ENCODE measurements at places on chromosomes 11 and 22.

DNA sequence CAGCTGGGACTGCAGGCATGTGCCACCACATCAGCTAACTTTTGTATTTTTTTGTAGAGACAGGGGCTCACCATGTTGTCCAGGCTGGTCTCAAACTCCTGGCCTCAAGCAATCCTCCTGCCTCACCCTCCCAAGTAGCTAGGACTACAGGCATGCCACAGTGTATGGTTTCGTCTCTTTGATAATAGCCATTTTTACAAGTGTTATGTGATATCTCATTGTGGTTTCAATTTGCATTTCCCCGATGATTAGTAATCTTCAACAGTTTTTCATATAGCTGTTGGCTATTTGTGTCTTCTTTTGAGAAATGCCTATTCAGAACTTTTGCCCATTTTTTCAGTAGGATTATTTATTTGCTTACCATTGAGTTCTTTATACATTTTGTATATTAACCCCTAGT lies 9.0 kb upstream of the MTMR3 start:
- no peak for DNase-seq

- DNase-seq = no peak
Observed at GRCh38 chr11:32427616-32427934, 7.8 kb downstream of the WT1 start.

GRCh38 chr11:120107692-120108091 lies 30.2 kb downstream of the TRIM29 start:
- no peak for DNase-seq

GRCh38 chr11:46457659-46458424 lies 66.3 kb upstream of the CHRM4 start:
- DNase-seq = no peak

GRCh38 chr11:2739531-2740274 lies 39.9 kb upstream of the KCNQ1OT1 start:
- DNase-seq = no peak

GRCh38 chr22:32164075-32164860 lies 5.2 kb upstream of the C22orf42 start:
- DNase-seq = no peak

DNA sequence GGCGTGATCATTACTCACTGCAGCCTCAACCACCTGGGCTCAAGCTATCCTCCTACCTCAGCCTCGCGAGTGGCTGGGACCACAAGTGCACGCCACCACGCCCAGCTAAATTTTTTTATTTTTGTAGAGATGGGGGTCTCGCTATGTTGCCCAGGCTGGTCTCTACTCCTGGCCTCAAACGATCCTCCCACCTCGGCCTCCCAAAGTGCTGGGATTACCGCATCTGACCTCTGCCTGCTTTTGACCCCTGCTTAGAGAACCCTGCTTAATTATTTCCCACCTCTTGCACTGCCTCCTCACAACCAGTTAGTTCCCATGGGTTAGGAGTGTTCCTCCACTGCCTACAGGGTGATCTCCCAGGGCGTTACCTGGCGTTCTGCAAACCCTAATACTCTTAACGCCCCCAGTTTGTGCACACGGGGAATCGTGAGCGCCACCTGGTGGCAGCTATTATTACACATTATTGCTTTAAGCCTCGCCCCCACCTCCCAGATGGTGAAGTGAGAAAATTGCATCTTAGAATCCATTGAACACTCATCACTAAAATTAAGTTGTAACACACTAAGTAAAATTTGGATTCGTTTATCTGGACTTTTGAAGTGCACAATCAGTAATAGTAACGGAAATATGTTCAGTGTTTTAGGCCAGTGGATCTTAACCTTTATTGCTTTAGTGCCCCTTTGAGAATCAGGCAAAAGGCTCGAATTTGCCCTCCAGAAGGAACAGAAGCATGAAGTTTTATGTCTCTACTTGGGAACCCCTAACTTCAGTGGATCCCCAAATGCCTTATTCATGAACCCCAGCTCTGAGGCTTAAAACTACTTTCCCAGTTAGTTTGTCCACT lies 61.4 kb upstream of the ASPHD2 start:
- peak; percentile 21 for DNase-seq

- DNase-seq = no peak
Observed at GRCh38 chr11:131944736-131945135, 574.3 kb downstream of the NTM start.

DNA sequence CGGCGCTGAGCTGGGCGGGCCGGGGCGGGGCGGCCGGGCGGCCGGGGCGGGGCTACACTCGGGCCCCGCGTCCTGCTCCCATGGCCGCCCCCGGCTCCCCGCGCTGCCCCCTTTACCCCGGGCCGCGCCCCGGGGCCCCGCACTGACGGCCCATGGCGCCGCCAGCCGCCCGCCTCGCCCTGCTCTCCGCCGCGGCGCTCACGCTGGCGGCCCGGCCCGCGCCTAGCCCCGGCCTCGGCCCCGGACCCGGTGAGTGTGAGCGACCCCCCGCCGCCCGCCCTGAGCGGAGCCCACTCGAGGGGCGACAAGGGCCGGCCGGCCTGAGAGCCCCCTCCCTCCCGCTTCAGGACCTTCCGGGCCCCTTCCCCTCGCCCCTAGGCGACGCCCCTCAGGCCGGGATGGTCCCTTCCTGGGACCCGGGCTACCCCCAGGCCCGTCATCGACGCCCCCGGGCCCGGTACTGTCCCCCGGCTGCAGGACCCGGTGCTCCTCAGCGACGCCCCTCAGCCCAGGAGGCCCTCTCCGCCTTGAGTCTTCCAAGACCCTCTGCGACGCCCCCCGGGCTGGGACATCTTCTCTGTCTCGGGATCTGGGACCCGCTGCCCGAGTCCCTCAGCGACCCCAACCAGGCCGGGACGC lies at the start of gene KREMEN1:
Gene KREMEN1 (plus strand): TSS at position 57 of the 639 bp plus-strand sequence. CDS start 96 bp downstream, at position 153.
- DNase-seq = no peak

DNA sequence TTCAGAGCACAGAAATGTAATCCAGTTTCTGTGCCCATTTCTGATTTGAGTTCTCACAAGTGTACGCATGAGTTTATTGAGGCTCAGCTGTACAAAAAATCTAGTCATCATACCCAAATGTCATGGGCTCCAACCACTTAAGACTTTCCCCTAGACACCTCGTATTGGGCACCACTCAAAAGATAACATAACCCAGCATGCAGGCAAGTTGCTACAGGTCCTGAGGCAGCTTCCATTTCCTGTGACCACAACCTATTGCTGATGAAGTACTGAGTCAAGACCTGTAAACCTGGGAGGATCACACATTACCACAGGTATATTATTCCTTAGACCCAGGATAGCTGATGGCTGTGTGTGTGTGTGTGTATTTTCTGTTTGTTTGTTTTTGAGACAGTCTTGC lies 95.2 kb downstream of the MRTFA start:
- no peak for DNase-seq

DNA sequence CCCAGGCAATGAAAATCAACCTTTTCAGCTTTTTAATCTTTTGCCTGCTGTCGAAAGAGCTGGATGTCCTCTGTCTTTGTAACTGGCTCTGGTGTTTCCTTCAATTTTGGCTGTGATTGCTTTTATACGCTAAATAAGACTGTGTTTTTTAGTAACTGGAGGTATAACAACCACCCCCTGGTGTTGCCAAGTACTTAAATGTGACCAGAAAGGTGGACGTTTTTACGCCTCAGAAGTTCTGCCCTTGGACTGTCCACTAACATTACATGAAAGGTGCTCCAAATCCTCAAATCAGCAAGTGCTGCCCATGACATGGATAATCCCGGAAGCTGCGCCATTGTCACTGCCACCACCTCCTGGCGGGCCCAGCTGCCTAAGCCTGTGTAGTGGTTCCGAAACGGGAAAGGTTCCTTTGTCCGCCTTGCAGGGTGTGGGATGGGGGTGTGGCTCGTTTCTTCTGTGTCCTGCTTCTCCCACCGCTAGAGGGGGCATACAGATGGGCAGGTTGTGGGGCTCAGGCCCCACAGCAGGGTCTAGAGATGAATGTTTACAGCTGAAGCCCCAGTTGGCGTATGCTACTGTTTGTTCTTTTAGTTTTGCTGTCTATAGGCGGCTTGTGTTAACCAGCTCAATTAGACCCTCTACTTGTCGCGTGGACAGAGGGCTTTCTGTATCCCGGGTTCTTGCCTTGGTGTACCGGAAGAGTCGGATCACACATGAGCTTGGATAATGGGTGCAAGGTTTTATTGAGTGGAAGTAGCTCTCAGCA lies 82.2 kb upstream of the SEPTIN5 start:
- DNase-seq = no peak

- no peak for DNase-seq
Observed at GRCh38 chr11:47391711-47392432, 13.5 kb upstream of the SPI1 start.

- no peak for DNase-seq
Observed at GRCh38 chr11:29816359-29816758, 200.5 kb downstream of the KCNA4 start.

GRCh38 chr11:12876988-12877387 lies 132.1 kb upstream of the RASSF10 start:
- no peak for DNase-seq

GRCh38 chr11:97764605-97765004 lies 1256.1 kb upstream of the CNTN5 start:
- DNase-seq = no peak

DNA sequence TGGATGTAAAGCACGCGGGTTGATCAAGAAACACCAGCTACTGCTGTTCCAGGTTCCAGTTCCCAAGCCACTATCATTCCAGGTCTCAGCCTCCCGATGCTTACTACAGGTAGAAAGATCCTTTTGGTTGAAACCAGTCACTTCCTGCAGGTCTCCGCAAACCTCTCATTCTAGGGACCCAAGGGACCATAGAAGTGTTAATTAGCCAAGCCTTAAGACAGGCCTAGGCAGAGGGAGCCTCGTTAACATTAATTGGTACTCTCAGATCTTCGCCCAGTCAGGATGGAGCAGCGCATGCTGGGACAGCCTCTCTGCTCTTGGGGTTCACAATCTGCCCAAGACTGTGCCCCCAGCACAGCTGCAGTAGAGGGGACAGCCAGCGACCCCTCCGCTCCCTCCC lies 11.2 kb upstream of the OAF start:
- DNase-seq = no peak

- DNase-seq = peak; percentile 38
Observed at GRCh38 chr11:129279326-129280026, 87.4 kb upstream of the ARHGAP32 start.

GRCh38 chr11:43497144-43497543 lies 138.4 kb downstream of the TTC17 start:
- DNase-seq = no peak

DNA sequence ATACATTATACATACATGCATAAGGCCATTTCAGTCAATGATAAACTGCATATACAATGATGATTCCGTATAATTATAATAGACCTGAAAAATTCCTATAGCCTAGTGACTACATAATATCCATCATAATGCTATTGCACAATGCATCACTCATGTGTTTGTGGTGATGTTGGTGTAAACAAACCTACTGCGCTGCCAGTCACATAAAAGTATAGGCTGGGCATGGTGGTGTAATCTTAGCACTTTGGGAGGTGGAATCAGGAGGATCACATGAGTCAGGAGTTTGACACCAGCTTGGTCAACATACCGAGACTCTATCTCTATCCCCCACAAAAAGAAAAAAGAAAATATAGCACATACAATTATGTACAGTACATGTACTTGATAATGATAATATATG lies 163.7 kb upstream of the DDI1 start:
- no peak for DNase-seq

DNA sequence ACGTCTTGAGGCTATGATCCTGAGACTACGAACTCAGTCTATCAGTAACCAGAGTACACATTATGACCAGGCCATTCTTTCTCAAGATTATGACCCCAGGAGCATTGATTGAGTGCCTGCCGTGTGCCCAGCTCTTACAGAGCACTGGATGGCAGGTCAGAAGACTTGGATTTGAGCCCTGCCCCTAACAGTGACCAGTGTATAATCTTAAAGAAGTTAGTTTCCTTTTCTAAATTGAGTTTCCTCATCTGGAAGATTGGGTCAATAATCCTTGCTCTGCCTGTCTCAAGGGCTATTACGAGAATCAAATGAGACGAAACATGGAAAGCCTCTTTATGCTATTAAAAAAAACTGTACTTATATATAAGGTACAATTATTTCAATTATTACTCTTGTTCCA lies 38.2 kb downstream of the SLCO2B1 start:
- no peak for DNase-seq

- DNase-seq = no peak
Observed at GRCh38 chr11:80816966-80817365, 1376.1 kb upstream of the TENM4 start.

DNA sequence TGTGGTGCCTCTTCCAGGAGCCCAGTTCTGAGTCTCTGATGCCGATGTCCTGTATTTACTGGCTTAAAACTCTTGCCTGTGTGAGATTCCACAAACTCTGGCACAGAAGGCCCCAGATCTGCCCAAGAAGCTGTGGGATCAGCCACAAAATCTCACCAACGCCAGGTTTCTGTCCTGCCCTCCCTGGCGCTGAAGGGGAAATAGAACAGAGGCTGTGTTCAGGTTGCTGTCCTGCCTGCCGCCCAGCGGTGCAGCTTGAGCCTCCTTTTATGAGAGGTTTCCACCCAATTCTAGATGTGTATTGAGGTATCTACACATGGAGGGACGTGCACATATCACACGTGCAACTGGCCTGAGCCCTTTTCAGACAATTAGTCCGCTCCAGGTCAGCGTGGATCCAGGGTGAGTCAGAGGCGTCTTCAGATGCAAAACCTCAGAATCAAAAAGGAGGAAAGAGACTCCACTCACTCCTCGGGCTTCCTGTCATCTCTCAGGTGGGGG lies 2.2 kb downstream of the TMEM80 start:
- no peak for DNase-seq

- DNase-seq = no peak
Observed at GRCh38 chr11:1820463-1821325, 14.1 kb upstream of the SYT8 start.

GRCh38 chr22:23034621-23035556 lies 35.4 kb upstream of the GNAZ start:
- DNase-seq = no peak

DNA sequence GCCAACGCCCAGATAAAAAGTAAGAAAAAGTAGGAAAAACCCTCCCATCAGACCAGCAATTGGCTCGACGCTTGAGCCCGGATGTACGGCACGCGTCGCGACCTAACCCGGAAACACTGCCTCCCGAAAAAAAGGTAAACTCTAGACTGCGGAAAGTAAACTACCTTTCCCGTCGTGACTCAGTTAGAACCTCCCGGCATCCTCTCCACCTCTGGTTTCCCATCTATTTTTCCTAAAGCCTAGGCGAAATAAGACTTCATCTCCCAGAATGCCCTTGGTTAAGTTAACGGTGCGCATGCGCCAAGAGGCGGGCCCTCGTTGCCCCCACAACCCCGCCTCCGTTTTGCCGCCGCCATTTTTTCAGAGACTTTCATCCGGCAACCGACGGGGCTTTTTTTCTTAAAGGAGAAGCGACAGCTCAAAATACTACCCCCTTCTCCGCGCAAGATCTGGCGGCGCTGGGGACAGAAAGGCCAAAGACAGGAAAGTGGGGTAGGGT lies 678 bp upstream of the ZFP91 start:
- DNase-seq = peak; percentile 86

DNA sequence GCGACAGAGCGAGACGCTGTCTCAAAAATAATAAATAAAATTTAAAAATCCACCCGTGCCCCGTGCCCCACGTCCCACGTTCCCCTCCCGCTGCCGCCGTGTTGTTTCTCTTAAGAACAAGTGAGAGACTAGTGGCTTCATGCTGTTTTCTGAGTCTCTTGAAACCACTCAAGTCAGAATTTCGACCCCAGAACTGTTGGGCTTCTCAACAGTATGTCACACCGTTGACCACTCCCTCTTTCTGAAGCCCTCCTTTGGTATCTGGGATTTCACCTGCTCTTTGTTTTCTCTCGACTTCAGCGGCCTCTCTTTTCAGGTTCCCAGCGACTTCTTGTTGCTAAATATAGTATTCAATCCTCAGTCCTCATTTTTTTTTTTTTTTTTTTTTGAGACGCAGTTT lies 974 bp downstream of the PPIL2 start:
- DNase-seq = no peak
